ENCODE measurements at places on chromosomes 6 and 20.
A peak's percentile ranks its signal among the peaks of the same experiment; 100 is the strongest.

DNA sequence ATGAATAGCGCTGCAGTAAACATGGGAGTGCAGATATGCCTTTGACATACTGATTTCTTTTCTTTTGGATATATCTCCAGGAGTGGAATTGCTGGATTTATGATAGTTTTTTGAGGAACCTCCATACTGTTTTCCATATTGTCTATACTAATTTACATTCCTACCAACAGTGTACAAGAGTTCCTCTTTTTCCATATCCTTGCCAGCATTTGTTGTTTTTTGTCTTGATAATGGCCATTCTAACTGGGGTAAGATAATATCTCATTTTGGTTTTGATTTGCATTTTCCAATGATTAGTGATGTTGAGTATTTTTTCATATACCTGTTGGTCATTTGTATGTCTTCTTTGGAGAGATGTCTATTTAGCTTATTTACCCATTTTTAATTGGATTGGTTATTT is 3.3 kb downstream of the SYCP2L start:
- no peak for DNase-seq

GRCh38 chr6:139354189-139354588 is 20.3 kb downstream of the CITED2 start:
- DNase-seq: no peak

DNA sequence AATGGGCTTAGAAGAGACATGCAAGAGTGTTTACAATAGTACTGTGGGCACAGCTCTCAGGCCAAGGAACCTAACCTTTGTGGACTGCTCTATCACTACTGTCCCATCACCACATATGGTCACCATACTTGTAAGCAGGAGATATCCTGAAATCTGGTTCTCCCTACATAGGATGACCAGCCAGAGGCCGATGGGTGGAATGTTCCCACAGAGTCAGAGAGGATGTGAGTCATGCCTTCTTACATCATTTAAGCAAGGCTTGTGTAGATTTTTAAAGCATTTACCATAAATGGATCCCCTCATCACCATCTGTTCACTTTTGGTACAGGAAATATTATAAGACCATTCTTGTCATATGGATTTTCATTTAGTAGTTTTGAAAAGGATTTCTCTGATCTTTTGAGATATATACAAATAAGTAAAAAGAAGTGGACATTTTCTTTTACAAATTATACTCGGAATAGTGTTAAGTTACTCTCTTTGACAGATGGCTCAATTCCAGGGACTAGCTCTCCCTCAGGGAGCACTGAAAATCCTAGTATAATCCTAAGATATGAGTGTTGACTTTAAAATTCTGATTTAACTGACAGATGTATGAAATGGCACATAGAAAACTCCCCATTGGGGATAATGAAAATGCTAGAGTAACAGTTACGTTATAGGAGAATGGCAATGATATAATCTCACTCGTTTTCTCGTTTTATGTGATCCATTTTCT is 6.6 kb downstream of the HTR1B start:
- DNase-seq: no peak

DNA sequence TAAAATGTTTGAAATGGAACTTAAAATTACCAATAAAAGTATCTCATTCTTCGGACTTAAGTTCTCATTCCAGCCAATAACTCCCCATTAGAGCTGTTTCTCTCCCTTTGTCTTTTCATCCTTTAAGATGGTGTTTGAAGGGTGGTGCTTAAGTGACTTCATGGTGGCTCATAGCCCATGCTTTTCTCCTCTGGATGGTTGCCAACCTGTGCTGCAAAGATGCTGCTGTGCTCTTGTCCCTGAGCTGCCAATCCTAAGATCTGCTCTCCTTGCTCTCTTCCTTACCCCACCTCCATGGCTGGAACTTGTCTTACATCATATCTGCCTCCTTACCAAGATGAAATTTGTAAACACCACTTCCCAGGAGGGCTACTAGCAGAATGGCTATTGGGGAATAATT is 31.6 kb upstream of the PNRC1 start:
- peak; percentile 9 for DNase-seq

DNA sequence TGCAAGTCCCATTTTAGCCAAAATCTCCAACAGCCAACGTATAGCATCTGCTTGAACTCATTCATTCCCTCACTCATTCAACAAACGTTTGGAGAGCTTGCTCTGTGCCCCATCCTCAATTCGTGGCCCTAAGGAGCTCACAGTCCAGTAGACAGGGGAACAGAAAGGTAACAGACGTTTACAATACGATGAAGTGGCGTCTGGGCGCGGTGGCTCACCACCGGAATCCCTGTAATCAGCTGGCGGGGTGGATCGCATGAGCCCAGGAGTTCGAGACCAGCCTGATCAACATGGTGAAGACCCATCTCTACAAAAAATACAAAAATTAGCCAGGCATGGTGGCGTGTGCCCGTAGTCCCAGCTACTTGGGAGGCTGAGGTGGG is 790 bp upstream of the E2F1 start:
- DNase-seq: no peak

DNA sequence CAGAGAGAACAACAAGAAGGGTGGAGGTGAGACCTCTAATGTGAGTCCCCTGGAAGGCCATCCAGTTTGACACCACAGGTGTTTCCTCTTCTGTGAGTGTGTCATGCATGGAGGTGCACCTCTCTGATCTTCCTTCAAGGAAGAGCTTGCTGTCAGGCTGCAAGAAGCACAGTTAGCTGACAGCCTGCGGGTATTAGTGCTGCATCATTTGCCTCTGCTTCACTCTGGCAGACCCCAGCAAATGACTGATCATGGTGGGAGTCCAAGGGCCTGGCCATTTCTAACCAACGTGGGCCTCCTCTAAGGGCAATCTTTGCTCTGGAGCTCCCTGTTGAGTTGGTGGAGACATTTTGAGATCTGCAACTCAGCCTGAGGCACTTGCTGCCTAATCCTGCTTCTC is 206.3 kb downstream of the EPHA7 start:
- peak; percentile 6 for DNase-seq

- DNase-seq: peak; percentile 15
Measured at GRCh38 chr6:139996253-139996834, 621.9 kb upstream of the CITED2 start.

DNA sequence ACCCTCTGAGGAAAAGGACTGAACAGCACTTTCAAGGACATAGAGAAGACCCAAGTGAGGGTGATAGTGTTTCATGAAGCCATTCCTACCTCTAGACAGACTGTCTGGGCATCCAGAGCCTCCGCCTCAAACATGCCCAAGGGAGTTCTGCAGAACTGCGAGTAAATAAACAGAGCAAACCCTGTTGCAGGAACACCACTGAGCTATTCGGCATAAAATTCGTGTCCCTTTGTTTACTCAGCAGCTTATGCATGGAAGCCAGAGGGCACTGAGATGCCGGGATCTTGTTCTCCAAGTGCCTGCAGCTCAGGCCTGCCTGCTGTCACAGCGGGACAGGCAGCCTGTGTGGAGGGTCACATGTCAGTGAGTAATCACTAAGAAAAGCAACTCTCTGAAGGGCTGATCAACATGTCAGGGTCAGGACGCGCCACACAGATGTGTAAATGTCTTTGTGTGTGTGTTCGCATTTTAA is 164.9 kb upstream of the HEY2 start:
- peak; percentile 91 for DNase-seq

DNA sequence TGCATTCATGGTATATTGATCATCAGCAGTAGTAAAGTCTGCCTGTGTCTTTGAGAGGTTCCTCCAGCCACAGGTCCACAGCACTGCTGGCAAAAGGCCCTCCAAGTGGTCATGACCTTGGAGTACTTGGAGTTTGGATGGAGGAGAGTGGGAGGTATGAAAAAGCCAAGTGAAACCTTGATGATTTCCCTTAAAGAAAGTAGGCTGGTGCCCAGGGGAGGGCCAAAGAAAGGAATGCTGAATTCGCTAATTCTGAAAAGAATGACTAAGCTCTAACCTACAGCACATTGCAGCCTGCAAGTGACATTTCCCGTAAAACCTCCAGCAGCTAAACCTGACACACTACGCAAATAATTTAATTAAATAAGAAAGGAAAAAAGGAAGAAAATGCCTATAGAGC is 223.4 kb upstream of the TAB2 start:
- DNase-seq: no peak

DNA sequence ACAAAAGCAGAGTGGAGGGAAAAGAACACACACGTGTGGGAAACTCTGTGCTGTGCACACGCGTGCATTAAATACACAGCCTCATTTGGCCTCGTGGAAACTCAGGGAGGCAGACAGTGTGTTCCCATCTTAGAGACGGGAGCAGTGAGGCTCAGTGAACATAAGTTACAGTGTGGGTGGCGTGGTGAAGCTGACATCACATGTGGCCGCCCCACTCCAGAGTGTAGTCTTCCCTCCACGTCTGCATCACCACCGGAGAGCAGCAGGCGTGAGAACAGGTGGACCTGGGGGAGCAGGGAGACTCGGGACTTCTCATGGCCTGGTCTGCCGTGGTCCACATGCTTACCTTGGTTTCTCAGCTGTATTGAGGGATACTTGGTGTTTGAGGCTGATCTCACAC is 51.7 kb downstream of the THBS2 start:
- DNase-seq: no peak

DNA sequence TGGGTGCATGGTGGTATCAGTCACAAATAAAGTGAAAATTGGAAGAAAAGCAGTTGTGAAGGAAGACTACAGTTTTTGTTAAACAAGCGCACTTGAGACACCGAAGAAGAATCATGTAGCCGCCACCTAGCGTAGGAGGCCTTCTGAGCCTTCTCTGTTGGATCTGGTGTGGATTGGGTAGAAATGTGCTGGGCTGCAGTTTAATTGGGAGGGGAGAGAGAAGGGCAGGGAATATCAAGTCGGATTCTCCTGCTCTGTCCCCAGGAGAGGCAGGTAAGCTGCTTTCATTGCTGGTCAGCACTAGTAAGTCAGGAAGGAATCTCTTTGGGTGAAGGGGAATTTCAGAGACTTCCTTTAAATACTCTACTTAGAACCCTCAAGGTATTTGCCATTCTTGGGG is 1.2 kb upstream of the FABP7 start:
- no peak for DNase-seq

GRCh38 chr6:16723826-16724225 is 37.4 kb downstream of the ATXN1 start:
- DNase-seq: no peak

- peak; percentile 95 for DNase-seq
Measured at GRCh38 chr20:57435498-57436222, 44.5 kb downstream of the RBM38 start.

DNA sequence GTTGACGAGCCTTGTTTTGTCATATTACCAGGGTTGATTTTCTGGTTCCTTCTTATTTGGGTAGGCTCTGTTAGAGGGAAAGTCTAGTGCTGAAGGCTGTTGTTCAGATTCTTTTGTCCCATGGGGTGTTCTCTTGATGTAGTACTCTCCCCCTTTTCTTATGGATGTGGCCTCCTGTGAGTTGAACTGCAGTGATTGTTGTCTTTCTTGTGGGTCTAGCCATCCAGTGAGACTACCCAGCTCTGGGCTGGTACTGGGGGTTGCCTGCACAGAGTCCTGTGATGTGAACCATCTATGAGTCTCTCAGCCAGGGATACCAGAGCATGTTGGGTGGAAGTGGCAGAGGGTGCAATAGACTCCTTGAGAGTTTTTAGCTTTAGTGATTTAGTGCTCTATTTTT is 680.6 kb downstream of the RFPL4B start:
- DNase-seq: no peak

GRCh38 chr6:89542081-89542857 is 96.3 kb downstream of the LYRM2 start:
- DNase-seq: no peak

DNA sequence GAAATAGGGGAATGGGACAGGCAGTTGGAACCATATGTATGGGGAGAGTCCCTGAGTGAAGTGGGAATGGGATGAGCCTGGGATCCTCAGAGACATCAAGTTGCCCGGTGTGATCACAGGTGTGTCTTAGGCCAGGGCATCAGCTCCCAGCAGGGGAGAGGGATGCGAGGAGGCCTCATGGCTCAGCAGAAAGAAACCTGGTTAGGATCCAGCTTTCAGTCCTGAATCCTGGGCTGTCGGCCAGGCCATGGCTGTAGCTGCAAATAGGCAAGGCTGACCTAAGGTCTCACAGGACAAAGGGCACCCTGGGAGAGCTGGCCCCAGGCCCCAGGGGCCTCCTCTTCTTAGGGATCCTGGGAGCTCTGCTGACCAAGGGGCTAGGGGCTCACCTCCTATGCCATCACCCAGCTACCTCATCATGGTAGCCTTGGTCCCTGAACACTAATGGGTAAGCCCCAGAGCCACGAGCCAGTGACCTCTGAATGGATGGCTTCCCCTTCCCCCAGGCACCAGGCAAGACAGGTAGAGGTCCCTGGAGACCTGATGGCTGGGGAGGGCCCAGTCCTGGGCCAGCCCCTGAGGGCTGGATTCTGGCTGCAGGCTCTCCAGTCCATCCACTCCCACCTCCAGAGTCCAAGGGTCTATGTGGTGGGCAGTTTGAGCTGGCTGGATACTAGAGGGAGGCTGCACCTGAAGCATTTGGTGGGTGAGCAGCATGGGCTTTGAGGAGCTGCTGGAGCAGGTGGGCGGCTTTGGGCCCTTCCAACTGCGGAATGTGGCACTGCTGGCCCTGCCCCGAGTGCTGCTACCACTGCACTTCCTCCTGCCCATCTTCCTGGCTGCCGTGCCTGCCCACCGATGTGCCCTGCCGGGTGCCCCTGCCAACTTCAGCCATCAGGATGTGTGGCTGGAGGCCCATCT is at the start of gene SLC22A7:
Gene SLC22A7, plus strand, starts transcription at position 617 of the 921 bp plus-strand sequence. Its CDS starts 99 bp downstream, at position 716.
- DNase-seq: no peak

GRCh38 chr6:95203153-95203754 is 374.1 kb upstream of the MANEA start:
- peak; percentile 61 for DNase-seq

GRCh38 chr6:138309695-138310094 is 68.0 kb upstream of the SMIM28 start:
- DNase-seq: no peak

GRCh38 chr20:2131366-2131765 is 29.7 kb downstream of the STK35 start:
- no peak for DNase-seq

GRCh38 chr20:21289651-21290050 is 13.5 kb upstream of the XRN2 start:
- DNase-seq: no peak

GRCh38 chr20:35317416-35318210 is 25.4 kb upstream of the FAM83C start:
- peak; percentile 60 for DNase-seq

- DNase-seq: no peak
Measured at GRCh38 chr6:43867996-43868395, 98.0 kb downstream of the VEGFA start.

DNA sequence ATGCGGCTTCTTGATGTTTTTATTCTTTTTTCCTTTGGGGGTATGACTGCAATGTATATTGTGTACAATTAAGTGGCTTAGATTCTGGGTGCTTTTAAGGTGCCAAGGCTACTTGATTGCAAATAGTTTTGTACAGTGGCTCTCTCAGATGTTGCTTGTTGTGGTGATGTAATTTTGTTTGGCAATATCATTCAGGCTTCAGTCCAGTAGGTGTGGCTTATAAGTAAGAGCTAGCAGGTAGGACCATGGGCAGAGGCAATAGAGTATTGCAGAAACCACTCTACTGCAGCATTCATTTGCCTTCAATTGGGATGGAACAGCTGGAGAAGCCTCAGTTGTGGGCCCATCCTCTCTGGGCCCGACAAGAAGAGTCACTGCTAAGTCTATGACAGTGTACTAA is 407.9 kb upstream of the MAN1A1 start:
- no peak for DNase-seq
